ENCODE measurements at places on chromosomes 6 and 20.

GRCh38 chr20:64049060-64049877 lies at the start of gene SOX18:
Gene SOX18, minus strand, starts transcription at chr20:64049639. Its CDS starts 123 bp downstream, at chr20:64049516.
- no peak for DNase-seq

GRCh38 chr20:45911486-45912343 lies at the start of gene PLTP:
Gene PLTP, minus strand, starts transcription at chr20:45912155. Its CDS starts 703 bp downstream, at chr20:45911452.
- DNase-seq = no peak

DNA sequence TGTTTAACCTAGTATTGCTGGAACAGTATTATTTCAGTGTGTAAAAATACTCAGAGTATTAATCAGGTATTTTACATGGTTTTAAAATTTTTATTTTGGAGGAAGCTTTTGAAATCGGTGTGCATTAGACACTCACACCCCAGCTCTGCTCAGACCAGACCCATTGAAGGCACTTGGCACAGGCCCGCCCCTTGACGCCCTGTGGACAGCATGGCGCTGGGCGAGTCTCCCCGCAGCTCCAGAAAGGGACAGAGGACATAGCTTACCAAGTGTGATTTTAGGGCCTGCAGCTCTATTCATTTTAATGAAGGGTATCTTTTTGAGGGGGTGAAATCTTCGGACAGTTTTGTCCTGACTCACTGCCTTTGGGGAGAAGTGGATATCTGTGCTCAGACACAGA lies 164.5 kb downstream of the CDH4 start:
- no peak for DNase-seq

DNA sequence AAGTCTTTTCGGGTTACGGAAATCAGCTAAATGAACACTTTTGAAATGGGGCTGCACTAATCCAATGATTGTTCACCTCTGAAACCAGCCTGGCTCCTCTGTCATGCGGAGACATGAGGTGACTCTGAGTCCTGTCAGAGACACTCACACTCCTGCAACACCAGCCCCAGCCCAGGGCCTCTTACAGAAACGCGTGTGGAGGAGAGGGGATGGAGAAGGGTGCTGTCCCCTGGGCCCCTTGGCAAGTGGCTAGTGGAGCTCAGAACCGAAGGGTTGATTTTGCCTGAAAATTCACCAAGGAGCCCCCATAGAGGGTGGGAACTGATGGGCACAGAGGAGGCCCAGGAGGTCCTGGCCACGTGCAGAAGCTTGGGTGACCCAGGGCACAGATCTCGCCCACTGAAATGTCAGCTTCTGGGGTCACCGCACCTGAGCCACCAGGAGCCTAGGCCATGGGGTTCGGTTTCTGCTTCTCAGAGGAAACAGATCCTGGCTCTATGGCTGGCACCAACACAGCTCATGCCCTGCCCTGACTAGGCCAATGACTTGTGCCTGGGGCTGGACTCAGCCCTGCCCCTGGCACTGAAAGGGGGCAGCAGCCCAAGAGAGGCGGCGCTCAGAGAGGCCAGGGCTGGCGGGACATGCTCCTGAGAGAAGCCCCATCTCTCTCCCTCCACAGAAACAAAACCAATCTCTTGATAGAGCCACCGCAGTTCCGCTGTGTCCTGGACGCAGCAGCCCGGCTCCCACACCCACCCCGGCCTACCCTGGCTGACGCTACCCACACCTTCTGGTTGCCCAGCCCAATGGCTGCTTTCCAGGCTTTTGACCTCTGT lies 144.7 kb downstream of the ERMARD start:
- DNase-seq = no peak

DNA sequence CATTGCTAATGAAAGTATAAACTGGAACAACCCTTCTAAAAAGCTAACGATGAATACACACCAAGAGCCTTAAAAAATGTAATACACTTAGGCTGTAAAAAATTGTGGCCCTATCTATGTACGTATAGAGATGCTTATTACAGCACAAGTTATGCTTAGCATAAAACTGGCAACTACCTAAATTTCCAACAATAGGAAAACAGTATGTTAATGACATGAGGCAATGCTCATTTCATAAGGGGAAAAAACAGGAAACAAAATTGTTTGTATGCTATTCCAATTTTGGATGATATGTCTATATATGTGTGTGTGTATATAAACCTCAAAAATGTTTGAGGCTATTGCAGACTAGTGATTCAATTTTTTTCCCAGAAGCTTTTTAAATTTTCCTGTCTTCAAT lies 82.5 kb downstream of the DTNBP1 start:
- DNase-seq = no peak

DNA sequence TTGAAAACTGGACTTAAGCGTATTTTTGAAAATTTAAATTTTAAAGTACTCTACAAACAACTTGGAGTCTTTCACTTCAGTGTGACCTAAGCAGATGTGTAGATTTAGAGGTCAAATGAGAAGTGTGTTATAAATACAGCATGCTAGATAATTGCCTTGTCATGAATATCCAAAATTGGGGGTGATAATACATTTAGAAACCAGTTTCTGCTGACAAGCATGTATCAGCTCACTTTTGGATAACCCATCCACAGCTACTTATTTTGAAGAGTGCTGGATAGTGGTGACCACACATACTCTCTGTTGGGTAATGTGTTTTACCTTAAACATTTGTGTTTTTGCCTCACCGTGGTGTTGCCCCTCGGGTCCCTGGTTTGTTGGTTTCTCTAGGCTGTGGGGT lies 14.9 kb downstream of the RREB1 start:
- DNase-seq = no peak

- DNase-seq = no peak
These were observed 469.8 kb upstream of the AGPAT4 start for GRCh38 chr6:161743509-161744178.

DNA sequence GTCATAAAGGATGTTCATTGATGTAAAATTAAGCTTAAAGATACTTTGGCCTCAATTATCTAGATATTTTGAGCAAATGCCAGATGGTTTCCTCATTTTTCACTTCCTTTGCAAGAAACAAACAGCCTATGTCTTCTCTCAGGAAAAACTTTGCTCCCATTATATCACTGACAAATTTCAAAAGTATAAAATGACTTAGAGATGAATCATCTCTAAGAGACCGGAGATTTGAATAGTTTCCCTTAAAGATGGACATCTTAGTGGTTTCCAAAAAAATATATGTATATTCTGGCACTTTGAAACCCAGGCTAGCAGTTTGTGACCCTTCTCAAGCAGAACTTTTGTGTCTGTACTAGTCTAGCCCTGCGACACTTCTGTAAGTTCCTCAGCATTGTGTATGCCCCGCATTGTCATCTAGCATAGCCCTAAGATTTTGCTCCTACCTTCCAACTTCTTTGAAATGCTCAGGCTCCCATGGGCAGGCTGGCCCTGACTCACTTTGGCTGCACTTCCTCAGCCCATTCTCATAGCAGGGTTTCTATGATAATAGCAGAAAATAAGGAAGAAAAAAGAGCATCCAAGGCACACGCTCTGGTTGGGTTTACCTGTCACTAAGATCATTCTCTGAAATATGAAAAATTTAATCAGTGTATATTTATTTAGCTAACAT lies 25.7 kb upstream of the POU3F2 start:
- no peak for DNase-seq

GRCh38 chr6:16162003-16162402 lies 33.1 kb downstream of the MYLIP start:
- no peak for DNase-seq

- DNase-seq = no peak
These were observed 9.9 kb upstream of the RFPL4B start for GRCh38 chr6:112337209-112337638.

- DNase-seq = no peak
These were observed 25.9 kb upstream of the PTCHD4 start for GRCh38 chr6:48136856-48137255.

GRCh38 chr20:3794701-3795420 lies 1.2 kb upstream of the CDC25B start:
- no peak for DNase-seq

DNA sequence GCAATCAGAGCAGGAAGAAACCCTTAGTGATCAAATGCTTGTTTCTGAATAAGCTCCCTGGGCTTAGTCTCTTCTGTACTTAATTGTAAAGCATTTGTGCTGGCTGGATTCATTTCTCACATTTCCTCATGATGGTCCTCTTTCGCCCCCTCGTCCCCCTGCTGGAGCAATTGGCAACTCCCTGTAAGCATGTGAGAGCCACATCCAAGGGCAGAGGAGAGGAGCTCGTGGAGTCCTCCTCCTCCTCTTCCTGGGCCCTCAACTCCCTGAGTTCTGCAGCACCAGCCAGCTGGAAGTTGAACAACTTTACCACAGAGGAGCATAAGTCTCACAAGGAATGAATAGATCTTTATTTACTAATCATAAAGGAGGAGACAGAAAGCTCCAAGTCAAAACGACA lies 12.6 kb downstream of the ANKEF1 start:
- no peak for DNase-seq

DNA sequence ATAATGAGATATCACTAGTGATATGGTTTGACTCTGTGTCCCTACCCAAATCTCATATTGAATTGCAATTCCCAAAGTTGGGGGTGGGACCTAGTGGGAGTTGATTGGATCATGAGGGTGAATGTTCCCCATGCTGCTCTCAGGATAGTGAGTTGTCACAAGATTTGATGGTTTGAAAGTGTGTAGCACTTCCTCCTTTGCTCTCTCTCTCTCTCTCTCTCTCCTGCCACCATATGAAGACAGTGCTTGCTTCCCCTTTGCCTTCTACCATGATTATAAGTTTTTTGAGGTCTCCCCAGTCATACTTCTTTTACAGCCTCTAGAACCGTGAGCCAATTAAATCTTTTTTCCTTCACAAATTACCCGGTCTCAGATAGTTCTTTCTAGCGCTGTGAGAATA lies 1002.0 kb upstream of the ADGRB3 start:
- DNase-seq = no peak

- no peak for DNase-seq
These were observed 20.2 kb downstream of the SNHG17 start for GRCh38 chr20:38414769-38415450.

DNA sequence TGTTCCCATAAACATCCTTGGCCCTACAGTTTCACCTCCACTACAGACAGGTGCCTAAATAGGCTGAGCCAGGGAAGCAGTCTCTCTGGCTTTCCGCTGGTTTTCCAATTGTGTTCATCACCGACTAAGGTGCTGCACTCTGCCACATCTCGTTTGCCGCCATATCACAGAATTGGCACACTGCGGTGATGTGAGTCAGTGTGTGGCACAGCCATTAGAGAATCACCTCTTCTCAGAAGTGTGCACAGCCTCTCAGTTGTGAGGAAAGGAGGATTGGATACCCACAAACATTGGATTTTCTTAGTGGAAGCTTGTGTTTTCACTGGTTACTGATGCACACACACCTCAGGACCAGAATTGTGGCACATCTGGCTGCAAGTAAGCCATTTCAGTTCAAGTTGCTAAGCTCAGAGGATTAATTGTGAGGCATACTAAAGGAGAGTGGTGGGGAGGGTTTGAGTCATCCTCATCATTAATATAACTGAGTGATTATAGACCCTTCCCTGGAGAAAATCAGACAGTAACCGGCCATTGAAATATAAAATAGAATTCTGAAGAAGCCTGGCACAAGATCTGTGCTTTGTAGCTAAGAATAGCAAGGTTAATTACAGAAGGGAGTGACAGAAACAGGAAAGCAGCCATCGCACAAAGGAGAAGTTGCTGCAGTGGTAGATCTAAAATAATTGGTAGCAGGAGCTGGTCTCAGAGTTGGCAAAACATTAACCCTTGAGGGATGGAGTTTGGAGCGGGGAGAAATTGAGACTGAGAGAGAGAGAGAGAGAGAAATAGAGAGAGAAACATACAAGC lies 506.9 kb downstream of the LMBRD1 start:
- DNase-seq = no peak

GRCh38 chr6:142935553-142936517 lies 9.1 kb downstream of the HIVEP2 start:
- no peak for DNase-seq

DNA sequence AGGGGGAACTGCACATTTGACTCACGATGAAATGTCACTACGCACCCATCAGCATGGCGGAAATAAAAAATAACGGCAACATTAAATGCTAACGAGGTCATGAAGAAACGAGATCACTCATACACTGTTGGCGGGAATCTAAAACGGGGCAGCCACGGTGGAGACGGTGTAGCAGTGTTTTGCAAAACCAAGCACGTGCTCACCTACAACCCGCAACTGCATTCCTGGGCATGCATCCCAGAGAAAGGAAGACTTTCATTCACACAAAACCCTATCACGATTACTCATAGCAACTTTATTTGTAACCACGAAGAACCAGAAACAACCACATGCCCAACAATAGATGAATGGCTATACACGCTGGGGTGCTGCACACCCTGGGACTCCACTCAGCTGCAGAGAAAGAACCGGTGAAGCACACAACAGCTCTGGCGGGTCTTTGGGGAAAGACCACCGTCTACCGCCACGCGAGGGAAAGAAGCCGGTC lies 77.0 kb downstream of the YTHDF1 start:
- no peak for DNase-seq

- no peak for DNase-seq
These were observed 33.3 kb upstream of the EZR start for GRCh38 chr6:158852312-158853071.

DNA sequence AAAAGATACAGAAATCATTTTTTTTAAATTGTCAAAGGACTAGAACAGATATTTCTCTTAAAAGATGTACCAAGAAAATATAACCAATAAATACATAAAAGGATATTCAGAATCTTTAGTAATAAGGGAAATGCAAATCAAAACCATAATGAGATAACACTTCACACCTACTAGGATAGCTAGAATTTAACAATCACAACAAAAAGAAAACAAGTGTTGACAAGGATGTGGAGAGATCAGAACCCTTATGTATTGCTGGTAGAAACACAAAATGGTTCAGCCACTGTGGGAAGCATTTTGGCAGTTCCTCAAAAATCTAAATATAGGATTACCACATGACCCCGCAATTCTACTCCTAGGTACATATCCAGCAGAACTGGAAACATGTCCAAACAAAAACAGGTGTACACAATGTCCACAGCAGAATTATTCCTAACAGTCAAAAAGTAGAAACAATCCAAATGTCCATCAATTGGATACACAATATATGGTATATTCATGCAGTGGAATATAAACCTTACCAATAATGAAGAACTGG lies 211.0 kb downstream of the LRFN2 start:
- DNase-seq = no peak
